Left lung (tissue), 14 donors: ENCODE measurements at places on chromosomes 1 and 21.

DNA sequence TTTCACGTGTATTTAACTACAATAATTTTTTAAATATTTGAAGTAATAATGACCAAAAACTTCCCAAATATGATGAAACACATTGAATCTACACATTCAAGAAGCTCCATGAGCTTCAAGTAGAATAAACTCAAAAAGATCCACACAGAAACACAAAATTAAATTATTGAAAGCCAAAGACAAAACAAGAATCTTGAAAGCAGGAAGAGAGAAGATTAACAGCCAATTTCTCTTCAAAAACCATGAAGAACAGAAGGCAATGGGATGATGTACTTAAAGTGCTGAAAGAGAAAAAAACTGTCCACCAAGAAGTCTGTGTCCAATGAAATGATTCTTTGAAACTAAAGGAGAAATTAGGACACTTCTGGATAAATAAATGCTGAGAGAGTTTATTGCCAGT, 5.1 kb upstream of the KRTAP10-10 start:
- no peak for DNase-seq
- peaks cover 31% of the 10 kb centered on the region for H3K27me3 ChIP-seq
- no peaks in the 10 kb centered on the region for H3K36me3 ChIP-seq
- H3K4me1 ChIP-seq, result no peaks in the 10 kb centered on the region

GRCh38 chr1:10832703-10833102, 36.3 kb upstream of the CASZ1 start:
- H3K27me3 ChIP-seq, result peaks cover 17% of the 10 kb centered on the region
- H3K4me1 ChIP-seq, result no peaks in the 10 kb centered on the region
- DNase-seq, result no peak
- no peak overlapping the region for H3K4me3 ChIP-seq
- H3K27ac ChIP-seq, result no peak overlapping the region
- H3K36me3 ChIP-seq, result no peaks in the 10 kb centered on the region

GRCh38 chr1:116373431-116374352, 648 bp downstream of the ATP1A1 start:
- no peaks in the 10 kb centered on the region for H3K36me3 ChIP-seq
- peak overlapping the region; percentile 77 for H3K4me3 ChIP-seq
- peak overlapping the region; percentile 98 for H3K27ac ChIP-seq
- peak; percentile 42 for DNase-seq

- no peaks in the 10 kb centered on the region for H3K36me3 ChIP-seq
- DNase-seq, result no peak
- H3K27me3 ChIP-seq, result no peaks in the 10 kb centered on the region
- no peaks in the 10 kb centered on the region for H3K4me1 ChIP-seq
- H3K27ac ChIP-seq, result no peak overlapping the region
Measured at GRCh38 chr1:63557365-63557987, 34.2 kb downstream of the EFCAB7 start.

GRCh38 chr21:16022116-16022515, 292.3 kb downstream of the USP25 start:
- H3K4me1 ChIP-seq, result no peaks in the 10 kb centered on the region
- DNase-seq, result no peak
- H3K27me3 ChIP-seq, result no peaks in the 10 kb centered on the region
- H3K36me3 ChIP-seq, result no peaks in the 10 kb centered on the region

- H3K4me1 ChIP-seq, result no peaks in the 10 kb centered on the region
- no peak overlapping the region for H3K27ac ChIP-seq
- no peak overlapping the region for H3K4me3 ChIP-seq
- no peak for DNase-seq
Measured at GRCh38 chr21:32917362-32918135, 108.2 kb upstream of the OLIG2 start.

GRCh38 chr1:198841477-198841876, 202.6 kb downstream of the PTPRC start:
- no peaks in the 10 kb centered on the region for H3K36me3 ChIP-seq
- H3K4me3 ChIP-seq, result no peak overlapping the region
- H3K4me1 ChIP-seq, result no peaks in the 10 kb centered on the region
- H3K27ac ChIP-seq, result no peak overlapping the region
- DNase-seq, result no peak
- no peaks in the 10 kb centered on the region for H3K27me3 ChIP-seq

DNA sequence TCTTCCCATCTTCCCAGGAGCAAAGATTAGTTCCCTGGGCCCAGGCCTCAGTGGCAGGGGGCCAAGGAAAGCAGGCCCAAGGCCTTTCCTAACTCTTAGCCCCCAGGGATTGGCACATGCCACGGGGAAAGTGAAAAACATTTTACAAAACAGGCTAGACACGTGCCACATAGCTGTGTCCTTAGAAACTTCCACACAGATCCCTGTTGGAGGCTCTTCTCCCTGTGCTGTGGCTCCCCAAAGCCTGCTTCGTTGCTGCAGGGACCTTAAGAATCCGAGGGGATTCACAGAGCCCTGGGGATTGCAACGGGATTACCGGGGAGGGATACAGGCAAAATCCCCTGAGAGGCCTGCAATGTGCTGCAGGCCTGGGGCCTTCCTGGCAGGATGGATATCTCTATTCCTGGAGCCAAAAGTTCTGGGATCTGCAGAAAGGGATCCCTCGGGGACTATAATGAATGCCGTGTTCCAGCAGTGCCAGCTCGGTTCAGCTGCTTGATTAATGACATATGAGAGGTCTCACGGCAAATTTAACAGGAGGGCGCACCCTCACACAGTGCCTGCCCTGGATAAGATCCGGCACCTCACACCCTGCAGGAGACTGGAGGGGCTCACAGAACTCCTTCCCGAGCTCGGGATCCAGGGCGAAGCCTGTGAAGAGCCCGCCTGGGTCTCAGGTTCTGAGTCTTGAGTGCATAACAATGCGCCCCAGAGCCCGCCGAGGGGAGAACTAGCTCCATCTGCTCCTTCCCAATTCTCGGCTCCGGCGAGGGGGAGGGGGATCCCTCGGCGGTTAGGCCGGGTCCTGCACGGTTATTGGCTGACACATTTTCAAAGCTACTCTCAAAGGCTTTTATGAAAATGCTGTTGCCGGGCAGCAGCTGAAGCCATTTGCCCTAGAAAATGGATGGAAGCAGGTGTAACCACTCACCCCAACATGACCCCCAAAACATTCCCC, 15.3 kb upstream of the RGS8 start:
- no peaks in the 10 kb centered on the region for H3K36me3 ChIP-seq
- H3K27me3 ChIP-seq, result no peaks in the 10 kb centered on the region
- H3K4me3 ChIP-seq, result no peak overlapping the region
- H3K4me1 ChIP-seq, result no peaks in the 10 kb centered on the region
- no peak overlapping the region for H3K27ac ChIP-seq
- no peak for DNase-seq

- peak overlapping the region; percentile 3 for H3K27ac ChIP-seq
- no peaks in the 10 kb centered on the region for H3K36me3 ChIP-seq
- no peak overlapping the region for H3K4me3 ChIP-seq
- no peak for DNase-seq
- H3K4me1 ChIP-seq, result no peaks in the 10 kb centered on the region
Measured at GRCh38 chr21:41707960-41708330, 58.9 kb downstream of the RIPK4 start.

- DNase-seq, result no peak
- H3K27ac ChIP-seq, result no peak overlapping the region
- no peaks in the 10 kb centered on the region for H3K27me3 ChIP-seq
- H3K4me3 ChIP-seq, result no peak overlapping the region
- peaks cover 4% of the 10 kb centered on the region for H3K4me1 ChIP-seq
Measured at GRCh38 chr1:15282810-15283474, 35.9 kb downstream of the FHAD1 start.

GRCh38 chr1:193086342-193086741, 18.9 kb downstream of the GLRX2 start:
- H3K27me3 ChIP-seq, result no peaks in the 10 kb centered on the region
- H3K4me3 ChIP-seq, result no peak overlapping the region
- no peak for DNase-seq
- no peaks in the 10 kb centered on the region for H3K36me3 ChIP-seq

DNA sequence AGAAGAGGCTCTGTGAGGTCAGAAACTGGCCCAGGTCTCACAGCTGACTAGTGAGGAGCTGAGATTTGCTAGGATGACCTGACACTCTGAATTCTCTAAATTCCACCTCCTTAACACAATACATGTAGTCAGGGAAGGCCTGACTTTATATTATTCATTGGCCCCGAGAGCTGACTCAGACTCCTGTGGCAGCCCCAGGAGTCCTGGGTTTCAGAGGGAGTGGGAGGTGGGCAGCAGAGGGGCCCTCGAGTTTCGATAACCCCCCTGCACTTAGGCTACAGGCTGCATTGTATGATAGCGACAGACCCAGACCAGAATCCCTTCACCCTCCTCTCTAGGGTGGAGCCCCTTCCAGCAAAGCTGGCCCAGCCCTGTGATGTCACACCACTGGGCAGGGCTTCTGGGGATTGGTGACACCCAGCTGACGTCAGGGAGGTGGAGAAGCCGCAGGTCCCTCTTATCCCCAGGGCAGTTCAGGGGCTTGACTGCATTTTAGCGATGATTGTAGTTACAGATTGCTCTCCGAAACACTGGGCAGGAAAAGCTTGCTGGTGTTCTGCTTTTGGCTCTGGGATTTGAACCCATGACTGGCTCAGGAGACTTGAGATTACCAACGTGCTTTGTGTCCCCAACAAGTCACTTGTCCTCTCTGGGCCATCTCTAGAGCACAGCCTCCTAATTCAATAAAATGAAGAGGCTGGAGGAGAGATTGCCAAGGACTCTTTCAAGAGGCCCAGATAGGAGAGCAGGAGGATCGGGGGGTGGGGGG, 17.0 kb upstream of the GPR37L1 start:
- no peak for DNase-seq
- no peaks in the 10 kb centered on the region for H3K36me3 ChIP-seq
- H3K27ac ChIP-seq, result peak overlapping the region; percentile 72

DNA sequence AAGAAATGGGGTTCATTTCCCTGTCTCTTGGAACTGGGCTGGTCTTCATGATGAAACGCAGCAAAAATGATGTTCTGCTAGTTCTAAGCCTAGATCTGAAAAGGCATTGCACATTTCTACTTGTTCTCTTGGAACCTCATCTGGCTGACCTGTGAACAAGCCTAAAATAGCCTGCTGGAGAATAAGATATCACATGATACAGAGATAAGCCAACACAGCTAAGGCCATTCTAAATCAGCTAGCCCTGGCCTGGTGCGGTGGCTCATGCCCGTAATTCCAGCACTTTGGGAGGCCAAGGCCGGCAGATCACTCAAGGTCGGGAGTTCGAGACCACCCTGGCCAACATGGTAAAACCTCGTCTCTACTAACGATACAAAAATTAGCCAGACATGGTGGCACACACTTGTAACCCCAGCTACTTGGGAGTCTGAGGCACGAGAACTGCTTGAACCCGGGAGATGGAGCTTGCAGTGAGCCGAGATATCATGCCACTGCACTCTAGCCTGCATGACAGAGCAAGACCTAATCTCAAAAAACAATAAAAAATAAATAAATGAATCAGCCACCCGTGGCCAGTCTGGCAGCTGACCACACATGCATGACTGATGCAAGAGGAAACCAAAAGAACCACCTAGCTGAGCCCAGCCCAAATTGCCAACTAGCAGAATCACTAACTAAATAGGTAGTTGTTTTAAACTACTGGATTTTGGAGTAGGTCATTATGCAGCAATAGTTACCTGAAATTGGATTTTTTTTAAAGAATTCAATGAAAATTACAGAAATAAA, 18.0 kb downstream of the CD244 start:
- no peaks in the 10 kb centered on the region for H3K4me1 ChIP-seq
- no peak overlapping the region for H3K27ac ChIP-seq
- H3K4me3 ChIP-seq, result no peak overlapping the region

DNA sequence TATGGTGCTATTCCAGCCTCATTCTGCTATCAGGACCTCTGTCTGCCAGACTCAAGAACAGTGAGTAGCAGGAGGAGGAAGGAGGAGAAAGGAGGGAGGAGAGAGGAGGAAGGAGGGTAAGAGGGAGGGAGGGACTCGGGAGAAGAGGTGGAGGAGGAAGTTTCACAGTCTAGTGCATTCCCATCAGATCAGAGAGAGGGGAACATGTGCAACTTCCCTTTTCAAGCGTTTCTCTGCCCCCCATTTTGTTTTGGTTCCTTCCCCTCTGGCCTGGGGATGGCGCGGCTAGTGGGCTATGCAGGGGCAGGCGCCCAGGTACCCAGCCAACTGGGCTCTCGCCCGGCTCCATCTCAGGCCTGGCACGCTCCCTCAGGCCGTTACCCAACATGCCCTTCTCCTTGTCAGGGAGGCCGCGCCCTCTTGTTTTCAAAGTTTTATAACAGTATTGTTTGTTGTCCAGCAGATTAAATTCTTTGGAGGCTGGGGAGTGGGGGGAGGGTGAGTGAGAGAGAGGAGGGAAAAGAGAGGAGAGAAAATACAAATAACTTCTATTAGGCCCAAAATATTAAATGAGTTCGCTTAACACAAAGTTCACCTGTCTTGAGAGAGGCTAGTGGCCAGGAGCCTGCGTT, 56.0 kb downstream of the CD46 start:
- no peaks in the 10 kb centered on the region for H3K27me3 ChIP-seq
- no peak overlapping the region for H3K4me3 ChIP-seq
- peaks cover 86% of the 10 kb centered on the region for H3K36me3 ChIP-seq
- peak overlapping the region; percentile 28 for H3K27ac ChIP-seq

GRCh38 chr21:35457097-35457804, 408.1 kb upstream of the RUNX1 start:
- no peak overlapping the region for H3K4me3 ChIP-seq
- DNase-seq, result no peak
- H3K36me3 ChIP-seq, result no peaks in the 10 kb centered on the region

GRCh38 chr1:212587016-212587887, 21.3 kb upstream of the ATF3 start:
- no peak overlapping the region for H3K27ac ChIP-seq
- H3K27me3 ChIP-seq, result peaks cover 27% of the 10 kb centered on the region
- no peak for DNase-seq
- H3K36me3 ChIP-seq, result no peaks in the 10 kb centered on the region
- H3K4me3 ChIP-seq, result no peak overlapping the region
- no peaks in the 10 kb centered on the region for H3K4me1 ChIP-seq

DNA sequence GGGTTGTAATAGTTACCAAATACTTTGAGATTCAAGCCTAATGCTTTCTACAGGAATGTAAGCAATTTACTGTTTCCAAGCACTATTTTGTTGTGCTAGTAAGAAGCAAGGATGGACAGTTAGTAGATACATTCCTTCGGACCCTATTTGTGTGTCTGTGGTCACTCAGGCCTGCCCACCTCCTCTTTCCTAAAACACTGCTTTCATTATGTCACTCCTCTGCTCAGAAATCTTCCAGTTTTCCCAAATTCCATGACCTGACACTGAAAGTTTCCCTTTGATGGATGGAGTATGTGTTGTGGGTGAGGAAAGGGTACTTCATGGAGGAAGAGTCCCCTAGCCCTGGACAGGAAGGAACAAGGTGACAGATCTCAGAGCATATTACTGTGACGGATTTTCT, 141.1 kb downstream of the DISP1 start:
- H3K4me1 ChIP-seq, result no peaks in the 10 kb centered on the region
- no peaks in the 10 kb centered on the region for H3K27me3 ChIP-seq
- H3K36me3 ChIP-seq, result no peaks in the 10 kb centered on the region
- no peak overlapping the region for H3K4me3 ChIP-seq
- DNase-seq, result no peak

DNA sequence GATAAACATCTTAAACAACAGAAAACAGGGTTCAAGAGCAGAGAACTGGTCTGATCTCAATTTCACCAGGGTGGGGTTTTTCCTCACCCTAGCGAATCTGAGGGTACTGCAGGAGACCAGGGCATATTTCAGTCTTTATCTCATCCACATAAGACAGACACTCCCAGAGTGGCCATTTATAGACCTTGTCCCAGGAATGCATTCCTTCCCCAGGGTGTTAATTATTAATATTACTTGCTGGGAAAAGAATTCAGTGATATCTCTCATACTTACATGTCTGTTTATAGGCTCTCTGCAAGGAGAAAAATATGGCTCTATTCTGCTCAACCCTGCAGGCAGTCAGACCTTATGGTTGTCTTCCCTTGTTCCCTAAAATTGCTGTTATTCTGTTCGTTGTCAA, 84.1 kb downstream of the LYPLAL1 start:
- no peak for DNase-seq
- no peaks in the 10 kb centered on the region for H3K4me1 ChIP-seq
- H3K4me3 ChIP-seq, result no peak overlapping the region
- H3K27ac ChIP-seq, result no peak overlapping the region
- H3K27me3 ChIP-seq, result no peaks in the 10 kb centered on the region
